ENCODE measurements at places on chromosomes 3 and 15.

GRCh38 chr15:51699373-51699772 is 18.1 kb downstream of the SCG3 start:
- DNase-seq, result no peak

DNA sequence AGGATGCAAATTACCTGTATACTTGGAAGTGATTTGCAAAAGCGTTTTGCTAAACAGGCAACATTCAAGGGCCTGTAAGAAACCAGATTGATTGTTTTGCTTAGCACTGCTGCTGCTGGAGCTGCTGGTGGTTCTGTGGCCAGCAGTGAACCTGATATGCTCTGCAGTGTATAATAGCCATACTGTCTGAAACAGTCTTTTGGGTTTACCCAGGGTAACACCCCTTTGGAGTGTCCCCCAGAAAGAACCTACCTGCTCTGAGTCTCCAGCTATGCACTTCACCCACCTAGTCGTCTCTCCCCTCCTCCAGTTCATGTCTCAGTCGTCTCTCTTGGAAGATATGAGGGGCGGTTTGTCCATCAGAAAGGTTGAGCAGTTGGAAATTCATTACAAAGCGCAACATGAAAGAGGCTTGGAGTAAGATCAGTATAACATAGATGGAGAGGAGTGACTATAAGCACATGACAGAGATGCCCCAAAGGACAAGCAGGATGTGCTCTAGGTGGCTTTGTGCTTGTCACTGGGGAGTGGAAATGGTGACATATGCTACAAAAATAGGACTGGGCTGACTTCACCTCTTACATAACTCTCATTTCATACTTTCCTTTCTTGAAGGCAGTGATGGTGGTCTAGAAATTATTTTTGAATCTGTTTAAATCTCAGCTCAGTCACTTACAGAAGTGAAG is 3.8 kb downstream of the MKRN2 start:
- DNase-seq, result no peak

DNA sequence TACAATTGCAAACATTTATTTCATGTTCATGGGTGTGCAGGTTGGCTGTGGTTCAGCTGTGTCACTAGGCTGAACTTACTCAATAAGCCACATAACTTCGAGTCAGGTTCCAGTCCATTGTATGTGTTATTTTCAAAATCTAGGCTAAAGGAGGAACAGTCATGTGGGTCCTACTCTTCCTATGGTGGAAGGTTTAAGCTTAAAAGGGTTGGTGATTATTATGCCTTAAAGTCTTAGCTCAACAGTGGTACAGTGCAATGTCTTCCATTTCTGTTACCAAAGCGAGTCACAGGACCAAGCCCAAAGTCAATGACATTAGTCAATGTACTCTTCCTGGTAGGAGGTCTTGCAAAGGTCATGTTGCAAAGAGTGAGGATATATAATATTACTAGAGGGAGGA is 78.2 kb downstream of the ATG7 start:
- no peak for DNase-seq

- DNase-seq, result peak; percentile 46
Observed at GRCh38 chr3:177482048-177482691, 284.9 kb upstream of the TBL1XR1 start.

DNA sequence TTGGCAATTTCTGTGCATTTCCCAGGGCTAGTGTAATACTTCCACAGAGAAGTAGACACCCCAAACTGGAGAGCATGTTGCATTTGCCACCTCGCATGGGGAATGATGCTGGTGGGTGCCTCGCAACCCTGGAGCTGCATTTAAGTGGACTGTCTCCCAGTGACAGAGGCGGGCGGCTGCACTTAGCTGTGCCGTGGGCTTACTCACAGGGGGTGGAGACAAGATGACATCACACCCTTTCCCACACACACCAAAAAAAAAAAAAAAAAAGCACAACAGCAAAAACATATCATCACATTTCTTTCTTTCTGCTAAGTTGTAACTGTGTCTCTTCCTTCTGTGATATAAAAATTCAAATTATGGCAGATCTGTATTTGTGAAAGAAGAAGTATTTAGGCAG is at the start of gene ABI3BP:
TSS of gene ABI3BP (minus strand) at position 113 of the 400 bp plus-strand sequence. CDS start at position 76, 37 bp downstream.
- peak; percentile 87 for DNase-seq

DNA sequence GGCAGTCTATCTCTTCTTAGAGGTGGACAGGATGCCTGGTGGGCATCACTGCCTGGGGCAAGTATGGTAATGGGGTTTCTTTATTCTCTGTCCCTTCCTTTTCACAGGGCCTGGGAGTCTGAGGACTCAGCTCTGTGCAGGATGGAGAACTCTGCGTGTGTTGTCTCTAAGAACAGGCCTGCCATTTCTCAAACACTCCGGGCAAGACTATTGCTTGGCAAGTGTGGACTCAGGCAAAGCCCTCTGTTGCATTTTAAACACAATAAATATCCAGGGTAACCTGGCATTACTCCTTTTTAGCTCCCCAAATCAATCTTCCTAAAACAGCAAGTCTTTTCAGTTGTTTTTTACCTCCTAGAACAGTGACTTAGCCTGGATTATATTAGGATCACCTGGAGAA is 185.1 kb upstream of the ROPN1 start:
- no peak for DNase-seq

DNA sequence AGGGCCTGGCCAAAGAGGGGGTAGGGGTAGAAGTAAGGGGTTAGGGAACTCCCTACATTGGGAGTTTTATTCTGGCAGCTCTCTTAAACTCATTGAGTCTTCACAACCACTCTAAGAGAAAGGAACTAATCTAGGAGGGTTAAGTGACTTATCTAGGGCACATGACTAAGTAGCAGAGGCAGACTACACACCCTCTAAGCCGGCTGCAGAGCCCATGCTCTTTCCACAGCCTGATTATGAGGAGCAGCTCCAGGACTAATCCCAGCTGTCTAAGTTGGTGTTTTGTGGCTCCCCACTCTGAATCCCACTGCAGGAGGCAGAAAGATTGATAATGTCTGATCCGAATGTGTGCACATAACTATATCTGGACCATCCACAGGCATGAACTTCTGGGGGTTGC is 374.6 kb downstream of the EPHB1 start:
- no peak for DNase-seq

DNA sequence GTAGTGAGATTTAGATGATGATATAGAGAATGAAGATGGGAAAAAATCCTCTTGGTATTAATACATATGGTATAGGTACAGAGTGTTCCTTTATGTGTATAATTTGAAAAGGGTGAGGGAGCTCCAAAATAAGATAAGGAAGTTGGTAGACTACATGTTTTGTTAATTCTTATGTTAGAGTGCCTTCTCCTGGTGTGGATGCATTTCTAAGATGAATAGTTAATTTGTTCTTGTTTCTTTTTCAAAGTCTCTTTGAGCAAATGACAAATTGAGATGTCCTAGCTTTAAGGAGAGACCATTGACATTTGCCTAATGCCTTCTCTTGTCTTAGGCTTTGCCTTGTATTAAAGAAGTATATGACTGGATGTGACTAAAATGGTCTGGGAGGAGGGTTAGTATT is 34.1 kb downstream of the AKAP13 start:
- DNase-seq, result peak; percentile 35

DNA sequence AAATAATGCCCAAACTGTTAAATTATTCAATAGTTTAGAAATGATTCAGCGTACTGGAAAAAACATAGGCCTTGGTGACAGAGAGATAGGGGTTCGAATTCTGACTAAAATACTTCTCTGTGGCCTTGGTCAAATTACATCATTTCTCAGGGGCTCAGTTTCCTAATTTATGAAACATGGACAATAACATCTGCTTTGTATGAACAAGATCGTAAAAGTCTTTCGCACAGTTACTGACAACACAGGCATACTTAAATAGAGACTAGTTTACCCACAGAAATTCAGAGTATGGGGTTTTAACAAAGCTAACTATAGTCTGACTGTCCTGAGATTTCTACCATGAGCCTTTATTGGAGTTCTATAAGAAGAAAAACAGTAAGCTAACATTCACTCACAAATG is 440.4 kb downstream of the FHIT start:
- DNase-seq, result peak; percentile 63

GRCh38 chr3:43497905-43498365 is 123.9 kb downstream of the ANO10 start:
- peak; percentile 45 for DNase-seq

GRCh38 chr15:36039996-36040572 is 494.1 kb upstream of the DPH6 start:
- no peak for DNase-seq

GRCh38 chr3:140766465-140766864 is 88.6 kb downstream of the TRIM42 start:
- DNase-seq, result no peak

DNA sequence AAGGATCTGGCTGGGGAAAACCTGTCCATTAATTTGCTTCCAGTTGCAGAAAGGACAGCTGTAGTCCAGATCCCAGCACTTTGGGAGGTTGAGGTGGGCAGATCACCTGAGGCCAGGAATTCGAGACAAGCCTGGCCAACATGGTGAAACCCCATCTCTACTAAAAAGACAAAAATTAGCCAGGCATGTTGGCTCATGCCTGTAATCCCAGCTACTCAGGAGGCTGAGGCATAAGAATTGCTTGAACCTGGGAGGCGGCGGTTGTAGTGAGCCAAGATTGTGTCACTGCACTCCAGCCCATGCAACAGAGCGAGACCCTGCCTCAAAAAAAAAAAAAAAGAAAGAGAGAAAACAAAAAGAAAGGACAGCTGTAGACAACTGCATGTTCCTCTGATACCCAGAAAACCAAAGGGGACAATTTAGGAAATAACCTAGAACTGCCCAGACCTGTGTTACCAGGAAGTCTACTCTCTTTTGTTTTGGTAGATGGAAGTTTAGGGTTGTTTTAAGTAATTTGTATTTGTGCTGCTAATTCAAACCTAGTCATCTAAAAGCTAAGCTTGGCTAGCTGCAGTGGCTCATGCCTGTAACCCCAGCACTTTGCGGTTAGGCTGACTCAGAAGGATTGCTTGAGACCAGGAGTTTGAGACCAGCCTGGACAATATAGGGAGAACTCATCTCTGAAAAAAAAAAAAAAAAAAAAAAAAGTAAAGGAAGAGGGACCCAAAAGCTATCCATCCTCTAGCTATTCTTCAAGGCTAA is 22.7 kb downstream of the EXD1 start:
- peak; percentile 38 for DNase-seq

- DNase-seq, result no peak
Observed at GRCh38 chr3:38214560-38214959, 49.2 kb downstream of the OXSR1 start.

Measured in AG10803 (cell line).